CD4-positive, alpha-beta T cell (primary cell): ENCODE measurements at places on chromosomes 13 and 19.

- DNase-seq, result no peak
Measured at GRCh38 chr13:28574617-28575142, 79.8 kb upstream of the FLT1 start.

DNA sequence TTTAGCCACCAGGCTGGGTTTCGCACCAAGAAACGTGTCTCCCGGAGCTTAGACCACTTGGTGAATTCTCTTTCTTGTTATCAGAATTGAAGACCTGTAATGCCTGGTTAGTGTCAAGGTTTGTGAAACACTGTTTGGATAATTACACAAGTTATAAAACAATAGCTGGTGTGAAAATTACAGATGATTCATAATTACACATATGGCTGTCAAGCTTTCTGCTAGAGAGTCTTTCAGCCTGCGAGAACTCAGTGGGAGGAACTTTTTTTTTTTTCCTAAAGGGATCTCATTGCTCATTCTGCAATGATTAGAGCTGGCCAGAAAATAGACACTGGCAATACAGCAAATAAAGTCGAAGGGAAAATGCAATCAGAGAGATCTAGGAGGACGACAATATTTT, 13.4 kb upstream of the KLK4 start:
- DNase-seq, result no peak

- peak; percentile 57 for DNase-seq
Measured at GRCh38 chr13:43057653-43058317, 34.4 kb downstream of the DNAJC15 start.

GRCh38 chr13:49022472-49023144, 46.9 kb downstream of the FNDC3A start:
- no peak for DNase-seq

DNA sequence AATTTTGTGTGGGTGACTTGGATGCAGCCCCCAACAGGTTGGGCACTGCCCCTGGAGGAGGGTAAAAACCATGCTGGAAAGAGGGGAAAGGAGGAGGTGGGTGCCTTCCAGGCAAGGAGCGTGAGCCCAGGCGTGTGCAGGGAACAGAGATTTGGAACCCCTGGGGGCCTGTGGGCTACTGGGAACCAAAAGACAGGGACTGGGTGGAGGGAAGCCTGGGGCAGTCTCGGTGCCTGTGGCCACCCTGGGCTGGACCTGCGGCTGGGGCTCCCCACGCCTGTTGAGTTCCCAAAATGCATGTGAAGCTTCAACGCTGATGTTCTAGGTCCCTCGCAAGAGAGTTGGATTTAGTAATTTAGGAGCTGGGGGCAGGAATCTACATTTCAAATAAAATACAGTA, 24.8 kb downstream of the GGACT start:
- DNase-seq, result no peak

DNA sequence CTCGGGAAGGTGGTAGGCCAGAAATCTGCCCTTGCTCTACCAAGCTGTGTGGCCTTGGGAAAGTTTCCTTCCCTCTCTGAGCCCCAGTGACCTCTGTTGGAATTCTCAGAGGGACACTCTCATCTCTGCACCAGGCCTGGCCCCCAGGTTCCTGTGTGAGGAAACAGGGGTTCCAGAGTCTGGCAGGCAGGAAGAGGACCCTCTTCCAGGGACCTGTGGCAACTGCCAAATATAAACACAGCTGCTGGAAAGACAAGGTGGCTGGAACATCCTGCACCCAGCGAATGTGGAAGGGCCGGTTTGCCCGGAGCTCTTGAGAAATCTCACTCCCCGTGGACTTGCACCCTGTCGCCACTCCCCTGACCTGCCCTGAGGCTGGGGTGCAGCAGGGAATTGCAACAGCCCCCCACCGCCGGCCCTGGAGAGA, 52.8 kb downstream of the GADD45B start:
- no peak for DNase-seq

DNA sequence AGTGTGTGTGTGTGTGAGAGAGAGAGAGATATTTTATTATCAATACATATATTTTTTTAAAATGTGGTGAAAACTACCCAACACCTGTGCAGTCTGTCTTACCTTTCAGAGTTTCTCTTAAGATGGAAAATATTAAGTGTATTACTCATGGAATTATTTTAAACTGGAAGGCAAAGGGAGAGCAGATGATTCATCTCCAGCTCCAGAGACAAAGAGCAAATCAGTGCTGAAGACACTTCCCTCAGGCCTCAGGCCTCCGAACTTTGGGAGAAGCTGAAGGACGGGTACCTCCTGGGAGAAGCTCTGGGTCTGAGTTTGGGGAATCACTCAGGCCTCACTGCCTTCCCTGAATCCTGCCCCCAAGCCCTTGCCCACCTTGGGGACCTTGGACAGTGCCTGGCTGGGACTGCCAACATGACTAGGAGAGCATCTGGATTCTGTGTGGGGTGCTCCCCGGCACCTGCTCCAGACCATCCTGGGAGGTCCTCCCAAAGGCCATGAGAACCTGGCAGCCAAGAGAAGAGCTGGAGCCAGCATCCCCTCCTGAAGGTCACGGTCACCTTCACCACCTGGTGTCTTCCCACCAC, 170.4 kb upstream of the UBL3 start:
- DNase-seq, result no peak

GRCh38 chr13:89541091-89542030, 1806.1 kb upstream of the MIR17HG start:
- no peak for DNase-seq

- DNase-seq, result peak; percentile 32
Measured at GRCh38 chr19:45711851-45712698, 18.6 kb downstream of the FBXO46 start.

DNA sequence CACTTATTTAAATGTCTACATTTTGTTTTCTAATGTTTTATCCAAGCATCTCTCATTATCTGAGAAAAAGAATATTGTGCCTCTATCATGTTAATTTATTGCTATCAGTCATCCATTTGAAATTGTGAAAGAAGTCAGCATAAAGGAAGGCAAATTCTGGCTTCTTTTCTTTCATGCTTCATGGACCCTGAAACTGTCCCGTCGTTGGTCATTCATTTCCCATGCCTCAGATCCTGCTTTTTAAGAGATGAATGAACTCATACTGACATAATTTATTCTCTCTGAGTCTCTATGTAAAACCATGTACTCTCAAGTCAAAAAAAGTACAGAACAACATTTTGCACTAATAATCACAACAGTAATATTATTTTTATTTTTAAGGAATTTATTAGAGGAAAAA, 2512.0 kb downstream of the PCDH9 start:
- no peak for DNase-seq
